ENCODE measurements at places on chromosomes 1 and 21. TPM values are rescaled to one million over a fixed set of nuclear protein-coding genes. Genes with fewer than 3 reads are reported as not detected.
A peak's percentile ranks its signal among the peaks of the same experiment; 100 is the strongest.

GRCh38 chr1:171611306-171611705 lies 10.7 kb upstream of the MYOCOS start:
- no peaks in the 10 kb centered on the region for H3K27me3 ChIP-seq
- no peaks in the 10 kb centered on the region for H3K36me3 ChIP-seq
- peak; percentile 62 for DNase-seq
- H3K27ac ChIP-seq = no peak overlapping the region

- H3K36me3 ChIP-seq = peaks cover 6% of the 10 kb centered on the region
- H3K4me1 ChIP-seq = peaks cover 47% of the 10 kb centered on the region
- H3K27ac ChIP-seq = no peak overlapping the region
- peak; percentile 68 for DNase-seq
- H3K4me3 ChIP-seq = no peak overlapping the region
Observed at GRCh38 chr1:78145105-78145580, 99.4 kb downstream of the GIPC2 start.

- H3K27ac ChIP-seq = no peak overlapping the region
- H3K36me3 ChIP-seq = peaks cover 7% of the 10 kb centered on the region
- DNase-seq = no peak
- H3K4me3 ChIP-seq = no peak overlapping the region
Observed at GRCh38 chr21:45670731-45671130, 27.2 kb downstream of the PCBP3 start.

DNA sequence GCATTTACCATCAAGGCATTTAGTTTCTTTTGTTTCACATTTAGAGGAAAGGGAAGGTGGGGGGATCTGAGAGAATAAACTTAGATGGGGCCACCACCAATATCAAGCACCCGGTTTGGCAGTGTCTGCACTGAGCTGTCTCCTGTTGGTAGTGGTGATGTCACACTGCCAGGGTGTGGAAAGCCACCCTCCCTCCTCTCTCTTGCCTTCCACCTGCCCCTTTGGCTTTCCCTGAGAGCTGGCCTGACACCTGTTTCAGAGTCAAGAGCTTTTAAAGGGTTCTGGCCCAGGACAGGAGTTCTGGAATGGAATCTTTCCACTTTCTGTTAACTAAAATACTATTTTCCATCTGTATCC lies 13.4 kb downstream of the ATF3 start:
- H3K4me1 ChIP-seq = peaks cover 12% of the 10 kb centered on the region
- peaks cover 5% of the 10 kb centered on the region for H3K36me3 ChIP-seq
- no peak overlapping the region for H3K4me3 ChIP-seq
- H3K27ac ChIP-seq = no peak overlapping the region
- H3K27me3 ChIP-seq = peaks cover 25% of the 10 kb centered on the region

DNA sequence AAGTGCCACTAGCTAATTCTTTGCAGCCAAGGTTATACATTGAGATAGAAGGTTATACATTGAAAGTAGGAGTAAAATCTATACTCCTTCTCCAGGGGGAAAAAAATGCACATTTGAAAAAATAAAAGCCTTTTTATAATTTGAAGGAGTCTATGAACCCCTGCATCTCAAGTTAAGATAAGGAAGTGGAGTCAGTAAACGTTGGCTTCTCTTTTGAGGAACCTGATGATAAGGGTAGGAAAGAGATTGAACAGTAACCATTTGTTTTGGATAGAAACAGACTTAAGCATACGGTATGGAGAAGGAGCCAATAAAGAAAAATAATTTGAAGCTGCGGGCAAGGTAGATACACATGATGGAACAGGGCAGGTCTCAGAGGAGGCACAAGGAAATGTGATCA lies 64.1 kb downstream of the RPAP2 start:
- no peak for DNase-seq
- H3K4me1 ChIP-seq = peaks cover 12% of the 10 kb centered on the region
- peaks cover 20% of the 10 kb centered on the region for H3K36me3 ChIP-seq
- no peaks in the 10 kb centered on the region for H3K27me3 ChIP-seq
- no peak overlapping the region for H3K4me3 ChIP-seq

DNA sequence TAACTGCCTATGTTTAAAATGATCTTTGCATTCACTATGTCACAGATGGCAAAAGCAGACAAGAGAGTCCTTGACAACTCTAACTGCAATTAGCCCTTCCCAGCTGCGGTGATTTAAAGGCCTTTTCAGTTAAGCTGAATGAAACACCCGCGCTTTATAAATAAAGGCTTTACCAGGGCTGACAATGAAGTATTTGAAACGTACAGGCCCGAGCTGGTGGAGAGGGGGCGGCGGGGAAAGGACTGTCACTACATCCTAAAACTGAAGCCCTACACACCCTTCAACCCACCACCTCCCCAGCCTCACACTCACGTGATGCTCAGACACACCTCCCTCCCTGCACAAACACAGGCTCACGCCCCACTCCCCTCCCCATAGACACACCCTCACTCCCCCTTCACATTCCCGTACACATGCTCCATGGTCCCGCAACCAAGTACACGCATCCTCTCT lies 45.5 kb downstream of the GRIK3 start:
- H3K4me1 ChIP-seq = no peaks in the 10 kb centered on the region
- H3K27me3 ChIP-seq = peaks cover 1% of the 10 kb centered on the region
- H3K36me3 ChIP-seq = peaks cover 12% of the 10 kb centered on the region
- H3K27ac ChIP-seq = no peak overlapping the region
- H3K4me3 ChIP-seq = no peak overlapping the region

GRCh38 chr1:215119719-215120365 lies 37.3 kb downstream of the KCNK2 start:
- H3K4me1 ChIP-seq = peaks cover 51% of the 10 kb centered on the region
- no peak overlapping the region for H3K27ac ChIP-seq
- peaks cover 17% of the 10 kb centered on the region for H3K36me3 ChIP-seq

- H3K27me3 ChIP-seq = peaks cover 2% of the 10 kb centered on the region
- no peak overlapping the region for H3K27ac ChIP-seq
- H3K4me3 ChIP-seq = no peak overlapping the region
- no peaks in the 10 kb centered on the region for H3K4me1 ChIP-seq
- DNase-seq = no peak
- peaks cover 4% of the 10 kb centered on the region for H3K36me3 ChIP-seq
Observed at GRCh38 chr1:47875831-47876586, 121.2 kb downstream of the TRABD2B start.

Gene KDF1
- not detected for total RNA-seq

Gene PTPN22
- total RNA-seq = 1.6 TPM

Gene CSF3R
- not detected for total RNA-seq

- no peaks in the 10 kb centered on the region for H3K27me3 ChIP-seq
- no peaks in the 10 kb centered on the region for H3K4me1 ChIP-seq
- no peak for DNase-seq
- no peak overlapping the region for H3K27ac ChIP-seq
- peak overlapping the region; percentile 13 for H3K4me3 ChIP-seq
Observed at GRCh38 chr1:67642629-67643028, 42.4 kb upstream of the GADD45A start.

GRCh38 chr21:18518054-18518481 lies 114.5 kb upstream of the TMPRSS15 start:
- no peaks in the 10 kb centered on the region for H3K4me1 ChIP-seq
- no peaks in the 10 kb centered on the region for H3K27me3 ChIP-seq
- no peak overlapping the region for H3K4me3 ChIP-seq
- no peaks in the 10 kb centered on the region for H3K36me3 ChIP-seq

Gene GADD45A
- 101 TPM for total RNA-seq

DNA sequence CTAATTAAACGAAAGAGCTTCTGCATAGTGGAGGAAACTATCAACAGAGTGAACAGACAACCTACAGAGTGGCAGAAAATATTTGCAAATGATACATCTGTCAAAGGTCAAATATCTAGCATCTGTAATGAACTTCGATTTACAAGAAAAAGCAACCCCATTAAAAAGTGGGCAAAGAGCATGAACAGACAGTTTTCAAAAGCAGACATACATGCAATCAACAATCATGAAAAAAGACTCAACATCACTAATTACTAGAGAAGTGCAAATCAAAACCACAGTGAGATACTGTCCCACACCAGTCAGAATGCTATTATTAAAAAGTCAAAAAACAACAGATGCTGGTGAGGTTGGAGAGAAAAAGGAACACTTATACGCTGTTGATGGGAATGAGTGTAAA lies 103.2 kb downstream of the MAGI3 start:
- H3K4me3 ChIP-seq = no peak overlapping the region
- H3K4me1 ChIP-seq = no peaks in the 10 kb centered on the region
- H3K36me3 ChIP-seq = peaks cover 16% of the 10 kb centered on the region
- H3K27ac ChIP-seq = no peak overlapping the region
- H3K27me3 ChIP-seq = peaks cover 3% of the 10 kb centered on the region

Gene SPRR1B
- not detected for total RNA-seq

DNA sequence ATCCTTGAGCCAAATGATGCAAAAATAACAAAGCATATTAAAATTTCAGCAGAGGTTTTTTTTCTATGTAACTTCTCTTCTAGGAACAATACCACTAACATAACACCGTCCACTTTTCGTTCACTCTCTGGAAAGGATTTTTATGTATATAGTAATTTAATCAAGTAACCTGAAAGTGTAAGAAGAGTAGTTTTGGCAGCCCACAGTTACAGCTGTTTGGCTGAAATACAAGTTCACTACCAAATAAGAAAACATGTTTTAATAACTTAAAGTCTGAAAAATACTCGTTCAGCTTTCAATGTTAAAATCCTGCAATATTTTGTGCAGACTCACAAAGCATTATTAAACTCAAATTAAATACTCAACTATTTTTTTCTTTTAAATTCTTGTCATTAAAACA lies 896.8 kb upstream of the ADGRL4 start:
- peaks cover 27% of the 10 kb centered on the region for H3K36me3 ChIP-seq
- no peak overlapping the region for H3K27ac ChIP-seq
- H3K4me3 ChIP-seq = no peak overlapping the region
- H3K27me3 ChIP-seq = no peaks in the 10 kb centered on the region
- no peak for DNase-seq

- no peak overlapping the region for H3K4me3 ChIP-seq
- no peaks in the 10 kb centered on the region for H3K27me3 ChIP-seq
- DNase-seq = no peak
Observed at GRCh38 chr1:218430346-218430745, 85.2 kb downstream of the TGFB2 start.

GRCh38 chr1:58649555-58649954 lies 50.3 kb downstream of the MYSM1 start:
- H3K4me1 ChIP-seq = peaks cover 31% of the 10 kb centered on the region
- no peak overlapping the region for H3K27ac ChIP-seq
- no peak overlapping the region for H3K4me3 ChIP-seq
- peaks cover 12% of the 10 kb centered on the region for H3K36me3 ChIP-seq

Gene PRR9
- not detected for total RNA-seq

GRCh38 chr1:99218572-99218971 lies 45.7 kb upstream of the PLPPR4 start:
- no peak for DNase-seq
- H3K36me3 ChIP-seq = no peaks in the 10 kb centered on the region
- H3K27ac ChIP-seq = no peak overlapping the region
- H3K4me3 ChIP-seq = no peak overlapping the region

Gene FCMR
- 0.46 TPM for total RNA-seq

Gene SLC44A3
- total RNA-seq = 0.15 TPM

Measured in HFFc6 (cell line).